ENCODE measurements at places on chromosomes 4 and X. TPM values are rescaled to one million over a fixed set of nuclear protein-coding genes. Genes with fewer than 3 reads are reported as not detected.

Gene NR3C2
- 0.10 TPM for polyA plus RNA-seq

GRCh38 chr4:2256156-2256731 lies 5.7 kb downstream of the MXD4 start:
- no peak for DNase-seq

GRCh38 chr4:86315579-86315978 lies 44.3 kb downstream of the MAPK10 start:
- DNase-seq = no peak

GRCh38 chr4:135949931-135950330 lies 1582.4 kb downstream of the PCDH18 start:
- no peak for DNase-seq

- DNase-seq = no peak
These were observed 46.0 kb downstream of the REPS2 start for GRCh38 chrX:16992445-16992844.

- no peak for DNase-seq
These were observed 1574.3 kb upstream of the PABPC4L start for GRCh38 chr4:135775909-135776308.

GRCh38 chrX:110066488-110067225 lies 63.7 kb downstream of the TMEM164 start:
- DNase-seq = no peak

DNA sequence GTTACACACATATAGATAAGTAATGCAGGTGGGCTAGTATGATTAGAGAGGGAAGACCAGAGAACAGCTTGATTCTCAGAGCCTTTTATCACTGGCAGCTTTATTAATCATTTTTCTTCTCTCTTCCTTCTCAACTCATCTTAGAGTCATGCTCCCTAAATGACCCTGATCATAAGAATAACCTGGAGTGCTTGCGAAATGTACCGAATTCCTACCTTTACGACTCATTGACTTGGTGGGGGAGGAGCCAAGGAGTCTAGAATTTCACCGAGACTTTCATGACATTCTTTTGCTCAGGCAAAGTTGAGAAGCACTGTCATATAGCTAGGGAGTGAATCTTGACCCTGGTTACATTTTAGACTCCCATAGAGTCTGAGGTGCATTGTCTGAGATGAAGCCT lies 298.9 kb upstream of the PUDP start:
- DNase-seq = no peak

GRCh38 chrX:105488716-105489115 lies 268.2 kb upstream of the TEX13A start:
- DNase-seq = no peak

- no peak for DNase-seq
These were observed 541.8 kb upstream of the SMIM31 start for GRCh38 chr4:164212134-164212533.

- DNase-seq = no peak
These were observed 12.3 kb upstream of the TSR2 start for GRCh38 chrX:54427837-54428424.

GRCh38 chr4:105631818-105632400 lies 76.6 kb downstream of the INTS12 start:
- no peak for DNase-seq

DNA sequence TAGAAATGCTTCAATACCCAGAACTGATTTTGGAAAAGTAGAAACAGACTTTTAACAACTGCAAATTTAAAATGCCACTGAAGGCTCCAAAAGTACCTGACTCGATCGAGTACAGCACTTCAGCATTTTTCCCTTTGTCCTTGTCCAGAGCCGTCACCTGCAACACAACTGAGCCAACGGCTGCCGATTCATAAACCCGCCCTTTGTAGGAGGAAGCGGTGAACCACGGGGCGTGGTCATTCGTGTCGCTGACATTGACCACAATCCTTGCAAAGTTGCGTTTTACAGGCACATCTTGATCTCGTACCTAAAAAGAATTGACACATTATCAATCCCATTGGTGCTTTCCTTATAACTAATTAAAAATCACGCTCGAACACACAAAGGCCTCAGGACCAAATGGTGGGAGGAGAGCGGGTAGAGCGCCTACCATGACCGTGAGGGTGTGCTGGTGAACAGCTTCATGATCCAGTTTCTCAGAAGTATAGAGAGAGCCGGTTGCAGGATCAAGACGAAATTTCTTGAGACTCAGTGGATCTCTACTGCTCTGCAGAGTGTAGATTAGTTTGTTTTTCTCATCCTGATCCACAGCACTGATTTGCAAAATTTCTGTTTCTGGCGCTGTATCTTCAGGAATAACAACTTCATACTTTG lies 72.8 kb upstream of the MTNR1A start:
- DNase-seq = no peak

Data from AG04450 (cell line).